ENCODE measurements at places on chromosomes 3 and 15.

- no peak for DNase-seq
Observed at GRCh38 chr3:48708481-48708889, 8.5 kb downstream of the IP6K2 start.

GRCh38 chr3:124034844-124035152 is 42.9 kb upstream of the ROPN1 start:
- DNase-seq = no peak

DNA sequence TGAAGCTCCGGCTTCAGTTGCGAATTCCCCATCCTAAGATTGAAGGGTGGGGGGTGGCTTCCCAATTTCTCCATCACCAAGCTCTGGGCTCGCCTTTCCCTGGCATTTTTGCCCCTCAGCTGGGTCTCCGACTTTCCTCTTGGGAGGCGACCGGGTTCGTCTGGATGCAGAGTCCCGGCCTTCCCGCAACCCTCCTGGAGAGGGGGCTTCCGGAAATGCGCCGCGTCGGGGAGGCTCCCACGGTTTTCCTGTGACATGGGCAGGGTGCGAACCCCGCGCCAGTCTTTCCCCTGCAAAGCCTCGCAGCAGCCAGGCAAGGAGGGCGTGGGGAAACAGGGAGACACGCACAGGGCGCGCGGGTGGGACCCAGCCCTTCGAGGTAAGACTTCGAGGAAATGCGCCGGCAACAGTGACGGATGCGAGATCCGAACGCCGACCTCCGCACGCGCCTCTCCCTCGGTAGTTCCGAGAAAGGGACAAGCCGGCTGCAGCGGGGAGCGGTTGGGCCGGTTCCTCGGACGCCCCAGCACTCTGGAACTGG is 466 bp upstream of the HCN4 start:
- no peak for DNase-seq

DNA sequence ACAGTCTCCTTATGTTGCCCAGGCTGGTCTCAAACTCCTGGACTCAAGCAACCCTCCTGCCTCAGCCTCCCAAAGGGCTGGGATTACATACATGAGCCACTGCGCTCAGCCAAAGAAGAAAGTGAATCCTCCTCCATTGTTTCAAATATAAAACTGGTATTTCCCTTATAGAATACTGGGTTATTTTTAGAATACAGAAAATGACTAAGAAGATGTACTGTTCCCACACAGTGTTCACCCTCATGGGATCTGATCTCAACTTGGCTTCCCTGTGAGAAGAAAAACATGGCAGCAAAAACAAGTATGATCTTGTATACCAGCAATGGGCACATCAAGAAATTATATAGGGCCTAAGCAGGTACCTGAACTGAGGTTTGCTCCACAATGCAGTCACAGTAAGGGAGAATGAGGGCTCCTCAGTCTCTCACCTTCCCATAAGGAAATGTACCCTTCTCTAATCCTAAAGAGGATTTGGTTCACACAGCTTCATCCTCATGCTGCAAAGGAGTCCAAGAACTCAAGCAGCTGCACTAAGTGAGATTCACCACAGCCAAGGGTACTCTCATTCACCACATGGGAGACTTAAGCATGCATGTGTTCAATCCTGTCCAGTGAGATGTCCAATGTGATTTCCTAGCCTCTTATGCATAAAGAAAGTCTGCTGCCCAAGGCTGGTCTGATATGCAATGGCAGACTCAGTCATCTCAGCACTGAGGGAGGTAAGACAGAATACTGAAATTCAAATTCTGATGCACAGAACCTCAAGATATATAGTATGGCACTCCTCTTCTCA is 25.8 kb downstream of the USP4 start:
- no peak for DNase-seq

DNA sequence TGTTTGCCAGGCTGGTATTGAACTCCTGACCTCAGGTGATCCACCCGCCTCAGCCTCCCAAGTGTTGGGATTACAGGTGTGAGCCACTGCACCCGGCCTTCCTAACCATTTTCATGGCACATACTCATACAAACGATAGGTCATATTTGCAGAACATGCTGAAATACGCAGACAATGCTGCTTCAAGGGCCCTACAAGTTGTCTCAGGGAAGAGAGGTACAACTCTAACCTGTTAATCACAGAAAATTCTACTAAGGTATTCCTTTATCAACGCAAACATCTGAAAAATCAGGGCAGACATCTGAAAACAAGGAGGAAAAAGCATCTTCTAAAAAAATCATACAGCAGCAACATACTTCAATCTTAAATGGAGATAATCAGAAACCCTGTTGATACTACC is 39.9 kb downstream of the RAF1 start:
- no peak for DNase-seq

GRCh38 chr15:81189583-81190283 is 6.9 kb upstream of the IL16 start:
- no peak for DNase-seq

DNA sequence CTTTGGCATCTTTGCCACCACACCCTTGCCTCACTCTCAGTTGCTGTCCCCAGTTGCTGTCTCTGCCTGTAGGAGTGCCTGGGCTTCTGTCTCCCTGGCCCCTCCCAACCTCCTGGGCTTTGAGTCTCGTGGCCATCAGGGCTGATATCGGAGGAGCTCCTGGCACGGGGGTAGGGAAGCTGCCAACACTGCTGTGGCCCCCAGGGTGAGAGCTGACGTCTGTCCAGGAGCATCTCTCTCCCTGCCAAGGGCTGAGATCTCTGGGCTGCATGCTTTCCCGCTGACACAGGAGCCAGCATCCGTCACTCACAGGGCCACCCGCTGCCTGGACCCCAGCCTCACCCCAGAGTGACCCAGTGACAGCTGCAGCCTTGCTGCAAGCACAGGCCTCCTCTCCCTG is 47.4 kb downstream of the EXOG start:
- DNase-seq = no peak

- no peak for DNase-seq
Observed at GRCh38 chr3:192220915-192221314, 506.4 kb downstream of the FGF12 start.

DNA sequence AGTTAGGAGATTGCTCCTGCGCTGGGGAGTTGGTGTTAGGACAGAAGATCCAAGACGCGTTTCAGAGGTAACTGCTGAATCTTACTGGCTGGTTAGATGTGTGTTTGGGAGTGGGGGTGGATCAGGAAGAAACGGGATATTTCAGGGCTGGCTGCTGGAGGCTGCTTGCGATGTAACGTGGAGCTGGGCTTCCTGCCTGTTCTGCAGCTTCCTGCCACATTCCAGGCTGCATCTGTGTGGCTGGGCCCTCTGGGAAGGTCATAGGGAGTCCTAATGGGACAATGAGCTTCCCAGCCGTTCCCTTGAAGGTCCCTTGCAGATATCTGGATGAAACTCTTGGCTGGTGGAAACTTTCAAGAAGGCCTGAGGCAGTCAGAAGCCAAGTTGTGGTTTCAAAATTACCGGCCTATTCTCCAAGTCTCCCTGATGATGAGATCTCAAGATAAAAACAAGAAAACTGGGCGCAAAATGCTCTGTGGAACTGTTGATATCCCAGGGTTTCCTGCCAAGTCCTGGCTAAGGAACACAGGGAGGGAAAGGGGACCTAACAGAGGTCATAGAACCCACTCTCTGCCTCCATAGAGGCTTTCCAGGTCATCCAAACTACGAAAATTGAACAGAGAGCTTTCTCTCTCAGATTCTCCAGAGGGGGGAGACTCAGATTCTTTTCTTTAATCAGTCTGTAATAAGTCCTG is 67.0 kb downstream of the NOX5 start:
- no peak for DNase-seq

- no peak for DNase-seq
Observed at GRCh38 chr15:100372739-100373119, 31.0 kb upstream of the ADAMTS17 start.
